ENCODE measurements at places on chromosomes 12 and 14.

- peak; percentile 28 for DNase-seq
Observed at GRCh38 chr12:118981285-118982211, at the start of gene SRRM4. Gene SRRM4, plus strand, starts transcription at chr12:118981541. Its CDS starts 342 bp downstream, at chr12:118981883.

- DNase-seq, result peak; percentile 16
Observed at GRCh38 chr12:90854136-90854689, 100.8 kb downstream of the CCER1 start.

DNA sequence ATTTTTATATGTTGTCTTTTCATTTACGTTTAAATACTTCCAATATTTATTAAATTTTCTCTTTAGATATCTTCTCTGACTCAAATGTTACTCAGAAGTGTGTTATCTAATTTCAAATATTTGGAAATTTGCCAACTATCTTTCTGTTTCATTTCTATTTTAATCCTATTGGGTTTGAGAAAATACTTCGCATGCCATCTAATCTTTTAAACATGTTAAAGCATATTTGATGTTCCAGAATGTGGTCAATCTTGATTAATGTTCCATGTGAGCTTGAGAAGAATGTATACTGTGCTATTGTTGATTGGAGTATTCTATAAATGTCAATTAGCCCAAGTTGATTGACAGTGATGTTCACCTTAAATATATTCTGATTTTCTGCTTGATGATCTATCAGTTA lies 11.9 kb upstream of the DCN start:
- DNase-seq, result no peak

- DNase-seq, result no peak
Observed at GRCh38 chr12:57754411-57755193, at the start of gene MARCHF9. Gene MARCHF9, plus strand, starts transcription at chr12:57755103. Its CDS starts 426 bp downstream, at chr12:57755529.

DNA sequence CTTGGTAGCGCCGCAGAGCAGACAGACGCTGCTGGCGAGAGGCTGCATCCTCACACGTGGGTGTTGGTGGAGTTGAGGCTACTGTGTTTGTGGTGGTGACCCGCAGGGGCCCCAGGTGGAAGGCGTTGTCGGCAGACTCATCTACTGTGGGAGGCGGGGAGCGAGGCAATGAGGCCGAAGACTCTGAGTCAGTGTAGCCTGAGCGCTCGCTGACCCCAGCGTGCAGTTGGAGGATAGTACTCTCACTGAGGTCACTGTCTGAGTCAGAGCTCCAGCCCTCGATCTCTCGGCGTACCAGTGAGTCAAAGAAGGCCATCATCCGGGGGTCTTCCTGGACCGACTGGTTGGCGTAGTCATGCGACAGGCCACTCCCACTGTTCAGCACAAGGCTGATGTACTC lies 76.0 kb upstream of the ACTN1 start:
- DNase-seq, result no peak

- DNase-seq, result no peak
Observed at GRCh38 chr12:75177997-75178396, 31.6 kb downstream of the KCNC2 start.
